ENCODE measurements at places on chromosomes 2 and 18.

DNA sequence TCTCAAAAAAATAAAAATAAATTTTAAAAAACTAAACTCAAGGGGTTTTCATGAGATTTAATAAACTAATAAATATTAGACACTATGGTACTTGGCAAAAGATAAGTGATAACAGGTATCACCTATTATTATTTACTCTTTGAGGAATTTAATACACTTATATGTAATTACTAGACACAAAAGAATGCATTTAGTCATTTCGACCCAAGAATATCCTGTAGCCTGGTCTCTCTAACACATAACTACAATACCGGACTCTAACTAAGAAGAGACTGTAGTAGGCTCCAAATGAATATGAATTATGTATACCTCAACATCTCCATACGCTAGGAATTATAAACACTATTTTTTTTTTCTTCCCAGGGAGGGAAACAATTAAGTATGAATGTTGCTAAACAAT lies 850.7 kb downstream of the CPS1 start:
- DNase-seq: no peak

DNA sequence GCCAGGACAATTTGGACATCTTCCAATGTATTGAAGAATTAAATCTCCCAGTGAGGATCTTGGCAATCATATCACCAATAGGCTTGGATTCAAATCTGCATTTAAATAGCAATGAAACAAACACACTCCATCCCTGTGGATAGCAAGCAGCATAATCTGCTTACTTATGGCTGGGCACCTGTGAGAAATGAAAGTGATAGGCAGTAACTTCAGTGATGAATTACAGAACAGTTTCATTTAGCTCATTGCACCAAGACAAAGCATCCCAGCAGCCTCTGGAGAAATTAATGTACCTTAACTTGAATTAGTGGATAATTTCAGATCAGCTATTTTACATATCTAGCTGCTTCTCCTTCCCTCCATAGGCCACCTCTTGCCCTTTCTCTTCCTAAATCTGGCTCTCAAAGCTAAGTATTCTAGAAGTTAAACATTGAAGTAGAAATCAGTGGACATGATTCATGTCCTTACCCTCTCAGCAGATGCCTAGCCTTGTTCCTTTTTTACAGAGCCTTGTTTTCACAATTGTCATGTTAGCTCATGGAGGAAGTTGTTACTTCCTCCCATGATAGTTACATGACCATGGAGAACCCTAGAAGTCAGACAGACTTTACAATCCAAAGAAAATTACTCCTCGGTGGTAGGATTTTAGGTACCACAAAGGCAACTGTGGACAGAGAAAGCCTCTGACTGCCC lies 88.5 kb upstream of the TACR1 start:
- DNase-seq: no peak

GRCh38 chr2:206390181-206390580 lies 53.2 kb upstream of the ADAM23 start:
- DNase-seq: no peak

- no peak for DNase-seq
Observed at GRCh38 chr2:58893656-58894351, 652.7 kb upstream of the FANCL start.

- no peak for DNase-seq
Observed at GRCh38 chr18:13483316-13484270, 242.8 kb downstream of the FAM210A start.

- DNase-seq: no peak
Observed at GRCh38 chr2:230814616-230815015, 50.1 kb upstream of the ITM2C start.

All from stimulated activated CD4-positive, alpha-beta T cell treated with anti-CD3 and anti-CD28 coated beads, Interleukin-15, amount 100 ng/mL, for 24 hours (primary cell).